ENCODE measurements at places on chromosomes 5 and 9.

DNA sequence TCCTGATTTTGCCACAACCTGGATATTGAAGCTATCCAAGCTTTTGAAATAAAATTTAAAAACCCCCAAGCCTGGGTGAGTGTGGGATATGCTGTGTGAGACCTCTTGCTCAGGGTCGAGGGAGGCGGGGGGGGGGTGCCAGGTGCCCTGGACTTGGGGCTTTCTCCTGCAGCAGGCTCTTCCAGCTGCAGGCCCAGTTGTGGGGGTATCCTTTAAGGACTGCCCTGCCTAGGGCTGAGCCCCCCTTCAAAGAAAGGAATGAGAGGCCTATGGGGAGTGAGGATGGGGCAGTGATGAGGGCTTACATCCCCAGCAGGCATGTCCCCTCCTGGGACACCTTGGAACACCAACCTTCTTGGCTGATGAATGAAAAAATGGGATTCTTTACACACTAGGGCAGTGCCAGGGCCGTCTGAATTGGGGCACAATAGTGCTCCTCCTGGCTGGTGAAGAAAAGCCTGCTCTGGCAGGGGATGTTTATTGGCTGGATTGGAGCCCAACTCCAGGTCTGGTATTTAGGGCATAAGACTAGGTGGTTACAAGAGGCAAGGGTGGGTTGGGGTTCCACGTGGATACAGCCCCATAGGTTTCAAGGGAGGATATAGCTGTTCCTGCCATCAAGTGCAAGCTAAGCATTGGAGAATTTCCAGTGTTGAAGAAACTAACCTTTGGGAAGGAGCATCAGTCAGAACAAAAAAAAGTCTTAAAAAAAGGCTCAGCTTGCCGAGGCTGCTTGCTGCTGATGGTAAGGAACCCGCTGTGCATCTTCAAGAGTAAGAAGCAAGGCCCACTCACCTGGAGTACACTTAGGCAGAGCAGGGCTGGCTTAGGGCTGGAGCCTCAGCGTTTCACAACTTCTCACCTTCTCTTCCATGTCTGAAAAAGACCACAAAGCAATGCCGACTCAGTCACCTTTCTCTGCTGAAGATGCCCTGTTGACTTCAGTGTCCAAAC, 7.0 kb downstream of the HNRNPAB start:
- no peak for DNase-seq

DNA sequence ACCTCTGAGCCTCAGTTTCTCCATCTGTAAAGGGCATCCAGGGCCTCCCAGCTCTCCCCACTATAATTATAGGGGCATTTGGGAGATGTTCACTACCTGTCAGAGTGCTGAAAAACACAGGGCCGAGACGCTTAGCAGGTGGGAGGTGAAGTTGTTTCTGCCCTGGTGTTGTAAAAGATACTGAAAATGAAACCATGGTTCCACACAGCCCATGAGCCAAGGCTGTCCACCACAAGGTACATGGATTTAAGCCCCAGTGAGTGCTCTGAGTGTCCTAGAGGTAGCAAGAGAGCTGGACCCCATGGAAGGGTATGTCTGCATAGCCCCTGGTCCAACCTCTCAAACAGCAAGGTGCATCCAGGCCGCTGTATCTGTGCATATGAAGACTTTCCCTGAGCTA, 137.5 kb downstream of the C5orf15 start:
- no peak for DNase-seq

DNA sequence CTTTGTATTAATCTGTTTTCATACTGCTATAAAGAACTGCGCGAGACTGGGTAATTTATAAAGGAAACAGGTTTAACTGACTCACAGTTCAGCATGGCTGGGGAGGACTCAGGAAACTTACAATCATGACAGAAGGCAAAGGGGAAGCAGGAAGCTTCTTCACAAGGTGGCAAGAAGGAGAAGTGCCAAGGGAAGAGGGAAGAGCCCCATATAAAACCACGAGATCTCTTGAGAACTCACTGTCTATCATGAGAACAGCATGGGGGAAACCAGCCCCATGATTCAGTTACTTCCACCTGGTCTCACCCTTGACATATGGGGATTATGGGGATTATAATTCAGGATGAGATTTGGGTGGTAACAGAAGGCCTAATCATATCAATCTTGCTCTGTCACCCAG, 60.9 kb upstream of the CHD1 start:
- no peak for DNase-seq

- DNase-seq = no peak
Observed at GRCh38 chr5:126527892-126528291, 67.1 kb downstream of the ALDH7A1 start.

DNA sequence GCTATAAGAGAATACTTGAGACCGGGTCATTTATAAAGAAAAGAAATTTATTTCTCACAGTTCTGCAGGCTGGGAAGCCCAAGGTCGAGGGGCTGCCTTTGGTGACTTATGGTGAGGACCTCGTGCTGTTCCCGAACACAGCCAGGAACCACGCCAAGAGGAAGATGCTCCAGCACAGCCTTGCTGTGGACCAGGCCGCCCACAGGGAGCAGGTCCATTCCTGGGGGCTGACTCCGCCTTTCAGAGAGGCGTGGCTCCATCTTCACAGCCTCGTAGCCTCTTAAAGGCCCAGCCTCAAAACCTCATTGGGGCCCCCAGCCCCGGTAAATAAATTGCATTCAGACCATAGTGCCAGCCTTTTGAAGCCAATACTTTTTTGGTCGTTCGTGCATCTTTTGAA, 93.5 kb upstream of the CACNA1B start:
- DNase-seq = no peak
